ENCODE measurements at places on chromosomes 7 and 10. TPM values are rescaled to one million over a fixed set of nuclear protein-coding genes. Genes with fewer than 3 reads are reported as not detected.

GRCh38 chr7:30201161-30201666 is 66.4 kb downstream of the MTURN start:
- DNase-seq: no peak

DNA sequence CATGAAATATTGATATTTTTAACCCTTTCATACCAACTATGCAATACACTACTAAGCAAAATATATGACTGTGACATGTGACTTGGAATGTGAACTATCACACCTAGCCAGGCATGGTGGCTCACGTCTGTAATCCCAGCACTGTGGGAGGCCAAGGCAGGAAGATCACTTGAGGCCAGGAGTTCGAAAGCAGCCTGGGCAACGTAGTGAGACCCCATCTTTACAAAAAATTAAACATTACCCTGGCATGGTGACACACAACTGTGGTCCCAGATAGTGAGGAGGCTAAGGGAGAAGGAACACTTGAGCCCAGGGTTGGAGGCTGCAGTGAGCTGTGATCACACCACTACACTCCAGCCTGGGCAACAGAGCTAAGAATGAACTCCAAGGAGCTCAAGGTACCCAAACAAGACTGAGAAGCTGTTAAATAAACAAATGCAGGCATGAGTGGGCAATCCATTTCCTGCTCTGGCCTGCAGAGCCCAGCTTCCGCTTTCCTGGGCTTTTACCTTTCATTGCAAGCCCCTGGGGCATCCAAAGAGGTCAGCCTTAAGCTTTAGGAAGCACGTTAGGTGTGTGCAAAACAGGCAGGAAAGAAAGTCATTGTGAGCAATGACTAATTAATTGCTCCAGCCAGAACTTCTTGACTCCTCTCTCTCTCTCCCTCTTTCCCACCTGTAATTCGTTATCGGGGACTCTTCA is 162.1 kb upstream of the FOXK1 start:
- no peak for DNase-seq

- no peak for DNase-seq
These were observed 13.3 kb downstream of the RET start for GRCh38 chr10:43090188-43090587.

- DNase-seq: no peak
These were observed 45.9 kb upstream of the PAPSS2 start for GRCh38 chr10:87613751-87614150.

GRCh38 chr10:89887406-89887805 is 186.0 kb downstream of the KIF20B start:
- DNase-seq: no peak

GRCh38 chr7:27601217-27601616 is 61.5 kb downstream of the HIBADH start:
- DNase-seq: no peak

GRCh38 chr7:97118306-97118917 is 914 bp downstream of the SDHAF3 start:
- DNase-seq: no peak

DNA sequence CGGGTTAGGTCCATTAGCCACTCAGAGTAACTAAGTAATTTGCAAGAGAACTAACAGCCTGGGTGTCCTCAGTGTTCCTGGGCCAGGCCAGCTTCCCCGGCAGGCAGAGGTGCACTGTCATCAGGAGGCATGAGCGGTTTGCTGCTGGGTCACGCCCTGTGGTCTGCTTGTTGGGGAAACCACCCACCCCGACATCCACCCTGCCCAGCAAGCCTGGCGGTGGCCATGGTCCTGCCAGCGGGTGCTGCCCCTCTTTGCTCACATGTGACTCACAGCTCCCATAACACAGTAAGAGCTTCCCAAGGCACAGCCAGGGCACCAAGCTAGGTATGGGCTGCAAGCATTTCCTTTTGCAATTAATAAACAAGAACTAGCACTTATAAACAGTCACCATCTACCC is 75.9 kb downstream of the RGS10 start:
- DNase-seq: no peak

- no peak for DNase-seq
These were observed 75.6 kb downstream of the POM121L12 start for GRCh38 chr7:53111031-53111430.

DNA sequence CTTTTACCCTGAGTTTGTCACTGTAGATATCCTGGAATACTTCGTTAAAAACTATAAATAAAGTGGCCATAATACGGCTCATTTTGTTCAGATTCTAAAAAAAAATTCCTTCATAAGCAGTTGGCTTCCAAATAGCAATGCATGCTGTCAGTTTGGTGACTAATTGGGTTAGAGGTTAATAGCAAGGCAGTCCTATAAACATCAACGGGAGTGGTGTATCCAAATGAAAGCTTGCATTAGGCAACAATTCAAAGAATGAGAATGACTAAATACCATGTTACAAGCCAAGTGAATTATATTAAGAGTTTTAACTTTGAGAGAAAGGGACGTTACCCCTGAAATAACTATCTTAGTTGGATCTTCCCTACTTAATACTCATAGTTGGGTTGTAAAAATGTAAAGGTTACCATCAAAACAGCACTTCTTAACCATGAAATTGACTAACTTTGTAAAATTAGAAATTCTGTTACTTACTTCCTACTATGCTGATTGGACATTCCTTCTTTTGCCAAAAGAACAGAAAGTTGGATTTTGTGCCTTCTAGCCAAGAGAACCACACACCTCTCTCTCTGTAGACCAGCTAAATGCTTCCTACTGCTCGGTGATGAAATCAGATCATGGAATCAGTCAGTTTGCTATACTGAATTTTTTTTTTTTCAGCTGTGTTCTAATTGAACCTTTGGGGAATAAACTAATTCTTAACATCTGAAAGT is 98.0 kb downstream of the KAT6B start:
- DNase-seq: no peak

GRCh38 chr10:35446439-35446838 is 110.1 kb downstream of the CCNY start:
- no peak for DNase-seq

- no peak for DNase-seq
These were observed 37.2 kb upstream of the BMPER start for GRCh38 chr7:33868166-33868565.

- no peak for DNase-seq
These were observed 118.0 kb downstream of the WDFY4 start for GRCh38 chr10:48802611-48803071.

DNA sequence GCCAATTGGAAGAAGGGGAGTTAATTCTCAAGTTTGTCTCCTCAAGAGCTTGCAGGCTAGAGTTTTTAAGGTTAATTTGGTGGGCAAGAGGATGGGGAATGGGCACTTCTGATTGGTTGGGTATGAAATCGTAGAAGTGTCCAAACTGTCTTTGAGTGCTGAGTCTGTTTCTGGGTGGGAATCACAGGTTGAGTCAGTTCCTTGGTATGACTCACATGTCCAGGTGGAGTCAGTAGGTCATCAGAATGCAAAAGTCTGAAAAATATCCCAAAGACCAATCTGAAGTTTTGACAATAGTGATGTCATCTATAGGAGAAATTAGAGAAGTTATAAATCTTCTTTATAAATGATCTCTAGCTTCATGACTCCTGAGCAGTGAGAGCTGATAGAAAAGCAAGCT is 1252.2 kb downstream of the REEP3 start:
- DNase-seq: no peak

GRCh38 chr10:106479636-106480035 is 684.9 kb downstream of the SORCS1 start:
- DNase-seq: no peak

DNA sequence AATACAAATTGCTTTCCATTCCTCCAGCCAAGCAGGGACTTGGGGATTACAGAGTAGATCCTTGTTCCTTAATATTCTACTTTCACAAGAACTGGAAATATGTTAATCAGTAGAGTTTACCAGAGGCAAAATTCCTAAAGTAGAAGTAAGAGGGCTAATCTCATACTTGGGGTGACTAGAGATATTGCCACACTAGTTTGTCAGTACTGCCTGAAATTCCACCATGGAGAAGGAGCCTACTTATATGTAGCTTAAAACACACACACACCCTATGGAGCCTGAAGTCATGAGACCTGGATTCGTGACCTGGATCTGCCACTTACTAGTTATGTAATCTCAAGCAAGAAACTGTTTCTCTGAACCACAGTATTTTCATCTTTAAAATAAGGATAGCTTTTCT is 33.9 kb downstream of the STRIP2 start:
- DNase-seq: no peak

GRCh38 chr10:60044242-60044641 is 137.9 kb upstream of the CCDC6 start:
- DNase-seq: no peak

- DNase-seq: no peak
These were observed 49.5 kb upstream of the ZPBP start for GRCh38 chr7:50142425-50143017.

DNA sequence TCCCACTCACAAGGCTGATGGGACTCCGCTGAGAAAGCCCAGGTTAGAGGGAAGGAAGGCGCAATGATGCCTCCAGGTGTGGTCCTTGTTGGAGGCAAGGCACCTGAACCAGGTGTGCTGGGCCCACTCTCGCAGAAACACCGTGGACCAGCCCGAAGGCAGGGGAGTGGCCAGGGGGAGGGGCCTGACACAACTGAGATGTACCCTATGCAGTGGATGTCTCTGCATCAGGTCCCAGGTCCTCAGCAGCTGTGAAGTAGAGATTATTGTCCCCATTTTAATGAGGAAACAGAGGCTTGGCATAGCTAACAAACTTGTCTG is 32.0 kb downstream of the GBX1 start:
- DNase-seq: no peak

DNA sequence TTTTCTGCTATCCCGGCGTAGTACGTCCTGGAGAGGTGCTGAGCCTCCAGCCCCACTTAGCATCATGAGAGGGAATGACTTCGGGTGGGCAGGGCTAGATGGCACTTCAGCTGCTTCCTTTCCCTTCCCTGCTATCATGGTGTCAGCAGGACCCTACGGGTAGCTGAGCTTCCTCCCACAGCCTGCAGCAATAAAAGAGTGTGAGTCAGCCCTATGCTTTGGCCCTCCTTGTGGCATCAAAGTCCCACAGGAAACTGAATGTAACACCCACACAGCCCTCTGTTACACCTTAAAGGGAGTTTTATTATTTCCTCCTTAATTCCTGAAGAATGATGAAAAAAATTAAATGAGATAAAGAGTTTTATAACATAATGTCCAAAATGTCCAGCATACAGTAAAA is 458.1 kb downstream of the RPS24 start:
- no peak for DNase-seq

- no peak for DNase-seq
These were observed 189.6 kb downstream of the AUTS2 start for GRCh38 chr7:69787736-69788431.

DNA sequence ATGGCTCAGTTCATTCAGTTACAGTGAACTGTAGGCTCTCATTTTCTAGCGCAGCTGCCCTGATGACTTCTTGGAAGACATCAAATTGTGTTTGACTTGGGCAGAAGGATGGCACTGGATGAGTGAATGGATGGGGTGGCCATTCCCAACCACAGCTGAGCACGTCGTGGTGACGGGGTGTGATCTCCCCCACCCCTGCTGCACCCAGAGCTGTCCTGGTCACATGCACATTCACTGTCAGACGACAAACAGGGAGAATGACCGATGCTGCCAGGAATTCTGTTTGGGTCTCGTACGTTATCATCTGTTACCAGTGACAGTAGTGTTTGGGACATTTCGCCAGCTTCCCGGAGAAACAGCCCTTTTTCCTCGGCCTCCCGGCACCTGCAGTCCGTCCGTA is 623.2 kb downstream of the SDK1 start:
- no peak for DNase-seq

- DNase-seq: no peak
These were observed 194.9 kb downstream of the SKIDA1 start for GRCh38 chr10:21330628-21331020.

DNA sequence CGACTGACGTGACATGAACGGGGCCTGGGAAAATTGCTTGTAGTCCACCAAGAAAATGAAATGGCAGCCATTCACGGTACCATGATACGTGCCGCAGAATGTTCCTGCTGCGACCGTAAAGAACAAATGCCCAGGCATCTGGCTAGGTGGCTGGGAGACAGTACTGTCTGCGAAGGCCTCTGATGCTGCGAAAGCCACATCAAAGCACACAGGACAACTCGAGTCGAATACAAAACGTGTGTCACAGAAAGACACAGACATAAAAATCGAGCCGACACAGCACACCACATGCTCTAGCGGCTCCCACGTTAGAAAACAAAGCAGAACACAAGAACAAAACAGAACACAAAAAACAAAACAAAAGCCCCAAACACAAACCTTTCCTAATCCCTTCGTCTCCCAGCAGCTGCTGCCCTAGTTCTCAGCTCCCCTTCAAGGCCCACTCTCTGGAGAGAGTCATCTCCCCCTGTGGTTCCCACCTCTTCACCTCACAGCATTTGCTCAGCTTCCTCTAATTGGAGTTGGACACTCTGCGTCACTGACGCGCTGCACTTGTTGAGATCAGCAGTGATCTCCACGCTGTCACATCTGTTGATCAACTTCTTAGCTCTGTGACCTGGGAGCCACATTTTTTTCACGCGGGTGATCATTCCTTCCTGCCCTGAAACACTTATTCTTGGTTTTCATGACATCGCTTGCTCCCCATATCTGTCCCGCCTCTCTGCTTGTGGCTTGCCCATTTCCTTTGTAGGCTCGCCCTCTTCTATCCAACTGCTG is 112.2 kb downstream of the CLEC2L start:
- no peak for DNase-seq

DNA sequence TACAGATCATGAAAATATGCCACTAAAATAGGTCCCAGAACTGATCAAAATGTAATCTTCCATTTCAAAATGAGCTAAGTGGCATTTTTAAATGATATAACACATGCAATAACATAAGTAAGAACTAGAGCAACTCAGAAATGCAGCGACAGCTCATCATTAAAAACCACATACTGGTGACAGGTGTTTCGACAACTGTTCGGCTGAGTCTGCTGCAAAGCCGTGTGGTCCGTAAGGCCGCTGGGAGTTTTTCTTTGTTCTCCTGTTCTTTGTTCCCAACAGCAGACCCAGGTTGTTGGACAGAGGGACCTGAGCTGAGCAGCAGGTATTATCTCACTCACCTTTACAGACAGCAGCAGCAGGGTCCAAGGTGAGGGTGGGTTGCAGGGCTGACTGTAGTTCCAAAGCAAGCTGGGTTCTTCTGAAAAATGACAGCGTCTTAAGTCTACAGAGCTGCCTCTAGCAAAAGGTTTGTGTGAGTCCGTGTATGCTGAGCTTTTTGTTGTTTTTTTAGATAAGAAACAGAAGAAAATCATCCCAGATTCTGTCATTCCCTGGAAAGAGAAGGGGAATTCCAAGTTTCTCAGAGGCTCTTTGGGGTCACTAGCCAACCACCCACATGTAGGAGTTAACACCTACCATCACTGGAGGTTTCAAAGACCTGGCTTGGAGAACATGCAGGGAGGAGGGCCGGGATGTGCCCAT is 45.4 kb upstream of the MACROH2A2 start:
- no peak for DNase-seq

DNA sequence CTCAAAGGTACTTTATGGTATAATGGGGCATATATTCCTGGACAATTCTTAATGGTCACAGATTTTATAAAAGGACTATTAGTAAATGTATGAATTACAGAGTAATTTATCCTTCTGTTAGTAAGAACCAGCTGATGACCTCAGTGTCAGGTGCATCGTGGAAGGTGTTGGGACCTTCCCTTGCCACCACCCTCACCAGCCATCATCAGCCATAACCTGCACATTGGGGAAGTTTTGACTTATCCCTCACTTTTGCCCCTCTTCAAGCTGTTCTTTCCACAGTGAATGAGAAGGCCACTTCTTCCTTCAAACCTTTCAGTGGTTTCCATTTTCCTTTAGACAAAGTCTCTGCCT is 52.2 kb downstream of the FIGNL1 start:
- no peak for DNase-seq

Gene VSTM4
- total RNA-seq: 0.38 TPM

Gene LEP
- total RNA-seq: not detected

Gene EVX1
- total RNA-seq: 0.51 TPM

Gene PLEKHS1
- not detected for total RNA-seq

Gene AVPI1
- 0.67 TPM for total RNA-seq

Gene ADIRF
- not detected for total RNA-seq

Gene ZNF107
- 10.4 TPM for total RNA-seq
